ENCODE measurements at places on chromosomes 12 and 14.

DNA sequence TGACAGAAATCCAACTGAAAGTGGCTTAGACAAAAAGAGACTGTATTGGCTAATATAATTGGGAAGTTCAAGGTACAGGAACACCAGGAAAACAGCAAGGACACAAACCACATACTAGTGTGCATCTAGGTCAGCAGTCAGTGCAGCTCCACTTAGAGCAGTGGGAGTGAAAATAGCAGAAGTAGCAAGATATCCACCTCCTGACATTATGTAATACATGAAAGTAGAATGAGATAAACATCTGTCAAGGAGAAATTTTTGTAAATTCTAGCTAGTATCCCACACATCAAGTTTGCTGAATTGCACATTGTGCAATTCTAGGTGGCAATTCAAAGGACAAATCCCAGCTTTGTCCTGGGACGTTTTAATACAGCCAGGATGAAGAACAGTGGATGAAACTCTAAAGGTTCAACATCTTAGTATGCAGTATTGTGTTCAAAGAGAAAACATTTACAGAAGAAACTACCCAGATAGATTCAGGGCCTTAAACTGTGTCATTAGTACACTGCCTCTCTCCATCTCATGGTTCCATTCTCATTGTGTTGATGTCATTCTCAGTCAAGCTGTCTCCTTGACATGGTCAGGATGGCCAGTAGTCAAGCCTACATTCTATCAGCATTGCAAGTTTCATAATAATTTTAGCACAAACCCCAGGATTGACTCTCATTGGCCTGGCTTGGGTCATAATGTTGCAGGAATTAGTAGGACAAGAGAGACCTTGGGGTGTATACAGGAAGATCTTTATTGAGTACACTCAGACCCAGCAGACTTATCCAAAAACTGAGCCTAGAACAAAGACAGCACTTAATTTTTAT is 56.8 kb downstream of the SDR9C7 start:
- no peaks in the 10 kb centered on the region for H3K27me3 ChIP-seq
- H3K4me1 ChIP-seq, result no peaks in the 10 kb centered on the region
- H3K36me3 ChIP-seq, result no peaks in the 10 kb centered on the region
- no peak overlapping the region for H3K4me3 ChIP-seq
- no peak overlapping the region for H3K27ac ChIP-seq

GRCh38 chr12:1518591-1519516 is 75.5 kb downstream of the FBXL14 start:
- H3K27ac ChIP-seq, result no peak overlapping the region
- no peaks in the 10 kb centered on the region for H3K4me1 ChIP-seq
- H3K4me3 ChIP-seq, result no peak overlapping the region
- DNase-seq, result no peak
- H3K36me3 ChIP-seq, result peaks cover 1% of the 10 kb centered on the region

DNA sequence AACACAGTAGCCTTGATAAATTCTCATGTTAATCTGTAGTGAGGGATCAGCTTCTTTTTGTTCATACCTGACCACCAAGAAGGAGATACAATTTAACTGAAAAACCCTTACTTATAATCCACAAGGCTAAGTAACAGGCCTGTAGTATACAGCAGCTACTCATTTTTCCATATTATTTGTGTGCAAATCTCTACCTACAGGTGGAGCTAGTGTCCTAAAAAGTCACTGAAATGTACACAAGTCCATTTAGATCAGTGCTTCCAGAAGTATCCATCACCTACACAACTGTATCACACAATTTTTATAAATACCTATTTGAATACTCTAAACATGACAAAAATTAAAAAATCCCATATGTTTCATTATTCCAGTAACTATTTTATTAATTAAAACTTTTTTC is 173.2 kb downstream of the SLC35F4 start:
- no peaks in the 10 kb centered on the region for H3K27me3 ChIP-seq
- no peaks in the 10 kb centered on the region for H3K36me3 ChIP-seq
- no peaks in the 10 kb centered on the region for H3K4me1 ChIP-seq
- no peak overlapping the region for H3K27ac ChIP-seq
- no peak overlapping the region for H3K4me3 ChIP-seq
- no peak for DNase-seq

- no peak overlapping the region for H3K4me3 ChIP-seq
- H3K36me3 ChIP-seq, result no peaks in the 10 kb centered on the region
- no peaks in the 10 kb centered on the region for H3K27me3 ChIP-seq
- DNase-seq, result no peak
Measured at GRCh38 chr12:44511289-44511688, 364.8 kb downstream of the NELL2 start.

DNA sequence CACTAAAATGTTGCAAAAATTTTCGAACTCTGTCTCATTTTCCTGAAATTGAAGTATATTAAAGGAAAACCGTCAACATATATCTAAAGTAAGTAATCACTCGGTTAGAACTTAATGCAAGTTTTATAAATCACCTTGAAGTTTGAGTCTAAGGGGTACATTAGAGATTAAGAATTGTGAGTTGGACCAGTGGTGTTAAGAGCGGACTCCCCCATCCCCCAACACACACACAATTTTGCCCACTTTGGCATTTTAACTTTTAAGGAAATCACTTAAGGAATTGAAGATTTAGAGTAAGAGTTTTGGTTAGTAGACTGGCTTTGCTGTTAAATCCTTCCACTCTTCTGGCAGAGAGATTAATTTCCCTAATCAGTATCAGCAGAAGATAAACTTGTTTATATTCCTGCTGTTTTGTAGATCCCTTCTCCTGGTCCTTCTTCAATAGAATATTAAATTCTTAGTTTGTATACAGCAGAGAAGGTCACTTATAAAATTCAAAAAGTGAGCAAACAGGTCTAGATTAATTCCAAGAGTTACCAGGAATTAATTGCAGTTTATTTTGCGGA is 1.5 kb downstream of the HIF1A start:
- peak; percentile 55 for DNase-seq
- peak overlapping the region; percentile 88 for H3K4me3 ChIP-seq
- H3K27me3 ChIP-seq, result peaks cover 3% of the 10 kb centered on the region
- H3K27ac ChIP-seq, result peak overlapping the region; percentile 99
- H3K36me3 ChIP-seq, result peaks cover 43% of the 10 kb centered on the region
